ENCODE measurements at places on chromosomes 5 and 9.

- DNase-seq = no peak
Measured at GRCh38 chr5:98428806-98429205, 344.7 kb upstream of the RGMB start.

- DNase-seq = no peak
Measured at GRCh38 chr9:80873861-80874260, 815.5 kb downstream of the TLE1 start.

- DNase-seq = no peak
Measured at GRCh38 chr5:149408252-149409099, 29.4 kb upstream of the IL17B start.

GRCh38 chr5:119426057-119426456 lies 26.2 kb upstream of the HSD17B4 start:
- no peak for DNase-seq

GRCh38 chr9:70502690-70503089 lies 88.2 kb upstream of the KLF9 start:
- DNase-seq = no peak

GRCh38 chr9:74528207-74528606 lies 31.1 kb downstream of the RORB start:
- DNase-seq = no peak

Measured in GM12892 (cell line).